ENCODE measurements at places on chromosomes 7 and 10.
A peak's percentile ranks its signal among the peaks of the same experiment; 100 is the strongest.

DNA sequence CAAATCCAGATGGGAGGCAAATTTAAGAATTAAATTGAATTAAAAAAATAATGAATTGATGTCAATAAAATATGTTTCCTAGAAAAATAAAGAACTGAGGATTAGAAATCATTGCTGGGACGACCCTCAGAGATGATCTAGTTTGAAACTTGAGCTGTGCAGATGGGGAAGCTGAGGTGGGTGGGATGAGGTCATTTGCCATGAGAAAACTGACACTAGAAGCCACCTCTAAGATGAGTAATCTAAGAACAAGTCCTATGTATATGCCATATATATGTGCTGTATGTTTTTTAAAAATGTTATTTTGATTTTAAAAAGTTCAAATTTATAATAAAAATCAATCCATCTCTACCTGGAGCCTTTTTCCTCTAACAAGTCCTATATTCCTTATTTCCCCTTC, 135.7 kb downstream of the RSU1 start:
- no peak for DNase-seq

DNA sequence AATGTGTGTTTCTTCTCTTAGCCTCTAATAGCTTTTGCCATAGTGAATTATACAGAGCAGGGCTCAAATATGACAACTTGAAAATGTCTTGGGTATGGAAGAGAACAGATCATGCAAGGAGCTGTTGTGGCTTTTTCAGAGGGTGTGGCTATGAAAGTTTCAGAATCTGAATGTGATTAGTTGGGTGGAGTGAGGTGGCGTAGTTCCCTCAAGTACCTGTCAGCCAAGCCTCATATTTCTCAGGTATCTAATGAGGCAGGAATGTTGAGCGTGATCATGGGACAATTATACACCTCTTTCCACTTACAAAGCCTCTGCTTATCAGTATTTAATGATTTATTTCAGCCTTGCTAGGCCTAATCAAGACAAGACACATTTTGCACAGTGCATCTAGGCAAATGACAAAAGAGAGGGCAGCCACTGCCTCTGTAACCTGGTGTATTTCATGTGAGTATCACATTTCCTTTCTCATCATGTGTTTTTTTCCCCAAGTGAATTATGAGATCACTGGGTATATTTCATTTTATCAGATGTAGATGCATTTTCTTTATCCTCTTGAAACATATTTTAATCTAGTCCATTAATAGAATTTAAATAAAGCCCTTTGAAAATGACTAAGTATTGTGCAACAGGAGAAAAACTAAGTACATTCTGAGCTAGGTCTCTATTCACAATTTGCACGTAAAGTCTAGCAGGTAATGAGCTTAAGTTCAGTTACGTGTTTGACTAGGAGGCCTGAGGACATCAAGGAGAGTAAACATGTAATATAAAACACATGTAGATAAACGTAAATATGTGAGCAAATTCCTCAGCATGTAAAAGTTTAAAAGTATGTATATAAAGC, 644.4 kb upstream of the IGFBP3 start:
- DNase-seq = no peak

DNA sequence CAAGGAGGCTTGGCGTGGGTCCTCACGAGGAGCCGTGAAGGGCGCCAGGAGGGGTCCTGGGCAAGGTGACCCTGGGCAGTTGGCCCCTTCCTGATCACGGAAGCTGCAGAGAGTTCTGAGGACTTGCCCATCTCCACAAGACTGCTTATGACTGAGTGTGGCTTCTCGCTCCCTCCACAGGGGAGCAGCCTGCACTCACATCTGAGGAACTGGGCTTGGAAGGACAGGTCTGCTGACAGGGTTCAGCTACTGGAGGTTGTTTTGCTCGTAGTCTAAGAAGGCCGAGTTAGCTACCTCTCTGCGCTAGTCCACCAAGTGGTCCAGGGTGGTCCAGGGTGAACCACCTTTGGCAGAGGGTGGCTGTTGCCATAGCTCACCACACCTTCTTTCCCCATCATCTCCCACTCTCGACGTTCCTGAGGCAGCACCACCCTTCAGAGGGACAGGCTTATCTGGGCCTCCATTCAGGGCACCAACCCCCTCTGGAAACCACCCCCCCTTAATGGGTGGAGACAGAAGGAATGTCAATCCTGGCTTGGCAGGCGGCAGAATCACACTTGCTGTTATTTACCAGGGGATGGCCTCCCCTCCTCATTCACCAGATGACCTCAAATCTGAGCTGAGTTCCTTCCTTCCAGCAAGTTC, 38.2 kb downstream of the FAM53B start:
- DNase-seq = no peak

DNA sequence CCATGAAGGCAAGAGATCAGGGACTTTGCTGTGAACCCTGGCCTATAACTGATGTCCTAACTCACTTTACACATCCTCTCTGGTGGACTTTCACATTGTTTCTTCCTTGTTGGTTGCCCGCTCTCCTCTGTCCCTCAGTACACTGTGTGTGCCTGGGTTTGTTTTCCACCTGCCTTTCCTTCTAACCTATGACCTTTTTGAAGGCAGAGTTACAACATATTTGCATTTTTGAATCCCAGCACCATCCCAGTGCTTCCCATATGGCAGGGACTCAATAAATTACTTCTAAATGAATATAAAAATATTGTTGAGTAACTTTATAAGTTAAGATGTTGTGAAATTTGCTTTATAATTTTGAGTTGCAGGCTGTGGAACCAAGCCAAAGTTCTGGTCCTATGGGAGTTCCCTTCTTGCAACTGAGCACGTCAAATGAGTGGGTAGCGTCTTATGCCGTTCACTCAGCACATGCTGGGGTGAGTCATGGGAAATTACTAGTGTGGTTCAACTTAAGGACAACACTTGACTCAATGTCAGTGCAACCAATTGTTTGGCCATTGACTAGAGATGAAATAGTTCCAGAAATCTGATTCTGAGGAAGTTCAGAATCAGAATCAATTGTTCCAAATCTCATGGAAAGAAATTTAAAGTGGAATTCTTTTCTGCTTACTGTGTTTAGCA, 250.9 kb downstream of the TWIST1 start:
- DNase-seq = peak; percentile 1

- DNase-seq = no peak
These were observed 29.0 kb downstream of the ANKMY2 start for GRCh38 chr7:16616542-16616941.

DNA sequence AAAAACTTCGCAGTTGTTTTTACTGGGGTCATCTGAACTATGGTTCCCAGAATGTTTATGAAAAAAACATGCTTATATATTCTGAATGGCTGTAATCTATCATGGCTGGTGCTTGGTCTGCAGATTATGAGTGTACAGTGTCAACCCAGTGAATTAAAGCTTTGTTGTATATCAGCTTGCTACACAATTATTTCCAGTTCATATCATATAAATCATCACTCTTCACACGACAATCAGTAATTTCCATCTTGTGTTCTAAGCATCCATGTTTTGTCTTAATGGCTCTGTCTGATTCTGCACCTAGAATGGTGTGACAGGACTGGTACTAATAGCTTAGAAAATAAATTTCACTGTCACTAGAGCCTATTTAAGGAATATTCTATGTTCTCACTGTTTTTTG, 83.6 kb downstream of the CABCOCO1 start:
- no peak for DNase-seq

GRCh38 chr7:8390262-8390626, 43.2 kb upstream of the NXPH1 start:
- DNase-seq = no peak

- no peak for DNase-seq
These were observed 22.1 kb upstream of the AOAH start for GRCh38 chr7:36746347-36746746.

- DNase-seq = no peak
These were observed 320.6 kb downstream of the FRMD4A start for GRCh38 chr10:14010101-14010558.

- peak; percentile 12 for DNase-seq
These were observed 25.2 kb upstream of the ITGB1 start for GRCh38 chr10:32982911-32983909.

GRCh38 chr10:43336641-43337318, 34.7 kb upstream of the FXYD4 start:
- no peak for DNase-seq

DNA sequence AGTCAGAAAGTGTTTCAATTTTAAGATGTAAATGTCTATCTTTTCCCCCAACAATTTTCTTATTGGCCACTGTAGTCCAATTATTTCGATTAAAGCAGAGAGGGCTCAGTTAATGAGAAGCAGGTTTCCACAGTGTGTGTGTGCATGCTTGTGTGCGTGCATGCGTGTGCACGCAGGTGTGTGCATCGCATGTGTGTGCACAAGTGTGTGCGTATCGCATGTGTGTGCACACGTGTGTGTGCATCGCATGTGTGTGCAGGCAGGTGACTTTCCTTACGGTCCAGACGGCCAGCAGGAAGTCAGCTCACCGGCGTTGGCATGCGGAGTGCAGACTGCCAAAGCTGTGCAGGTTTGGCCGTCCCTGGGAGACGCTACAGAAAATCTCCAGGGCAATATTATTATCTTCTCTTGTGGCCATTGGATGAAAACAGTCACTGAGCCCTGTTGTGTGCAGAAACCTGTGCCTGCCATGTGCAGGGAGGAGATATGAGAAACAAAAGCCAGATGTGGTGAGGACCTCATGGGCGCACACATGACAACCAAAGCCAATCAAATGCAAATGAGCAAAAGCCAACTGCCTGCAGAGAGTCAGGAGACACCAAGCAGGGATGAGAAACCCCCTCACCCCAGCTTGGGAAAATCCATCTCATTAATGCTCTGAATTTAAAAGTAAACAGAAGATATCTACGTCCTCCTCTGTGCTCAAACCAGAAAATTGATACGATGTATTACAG, 70.4 kb downstream of the C10orf90 start:
- DNase-seq = no peak

All from stimulated activated CD4-positive, alpha-beta T cell treated with anti-CD3 and anti-CD28 coated beads, Interleukin-1b, Interleukin-23, amount 100 ng/mL, for 48 hours (primary cell).